ENCODE measurements at places on chromosomes 5 and 9.

GRCh38 chr5:83526289-83526688, 54.7 kb downstream of the VCAN start:
- DNase-seq, result no peak

- no peak for DNase-seq
These were observed 396.4 kb downstream of the TMEM232 start for GRCh38 chr5:110329955-110330525.

DNA sequence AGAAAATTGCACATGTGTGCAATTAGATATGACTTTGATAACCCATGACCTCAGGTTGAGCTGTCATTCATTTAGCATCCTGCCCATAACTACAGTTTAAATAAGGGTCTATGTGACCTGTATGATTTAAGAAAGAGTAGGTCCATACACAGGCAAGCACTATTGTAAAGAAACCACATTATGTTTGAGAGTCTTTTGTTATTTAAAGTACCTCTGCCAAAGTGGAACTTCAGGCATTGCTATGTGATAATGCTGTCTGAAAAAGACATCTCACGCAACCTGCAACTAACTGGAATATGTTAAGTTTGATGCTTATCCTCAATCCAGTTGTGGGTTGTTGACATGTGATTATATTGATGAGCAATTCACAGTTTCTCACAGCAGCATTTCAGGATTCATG, 317.0 kb downstream of the TMEM161B start:
- DNase-seq, result no peak

- no peak for DNase-seq
These were observed 1768.9 kb upstream of the CDH9 start for GRCh38 chr5:28807195-28807729.

DNA sequence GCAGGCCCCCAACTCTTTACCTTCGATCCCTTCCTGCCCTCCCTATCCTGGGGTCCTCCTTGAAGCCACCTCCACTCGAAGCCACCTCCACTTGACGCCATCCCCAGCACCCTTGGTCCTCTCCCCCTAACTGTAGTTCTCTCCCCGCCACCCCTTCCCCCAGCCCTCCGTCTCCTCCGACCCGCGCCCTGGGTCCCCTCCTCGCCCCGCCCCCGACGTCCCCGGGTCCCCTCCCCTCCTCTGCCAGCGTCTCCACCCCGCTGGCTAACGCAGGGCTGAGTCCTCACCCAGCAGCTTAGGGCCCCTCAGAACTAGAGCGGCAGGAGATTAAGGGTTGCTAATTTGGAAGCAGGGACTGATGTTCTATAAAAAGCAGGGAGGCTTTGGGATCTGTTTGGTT, 30.6 kb upstream of the ANKRD33B start:
- DNase-seq, result no peak

GRCh38 chr5:81842795-81843398, 92.0 kb upstream of the SSBP2 start:
- DNase-seq, result no peak

- no peak for DNase-seq
These were observed 8.5 kb downstream of the GGTA1 start for GRCh38 chr9:121491111-121491510.

DNA sequence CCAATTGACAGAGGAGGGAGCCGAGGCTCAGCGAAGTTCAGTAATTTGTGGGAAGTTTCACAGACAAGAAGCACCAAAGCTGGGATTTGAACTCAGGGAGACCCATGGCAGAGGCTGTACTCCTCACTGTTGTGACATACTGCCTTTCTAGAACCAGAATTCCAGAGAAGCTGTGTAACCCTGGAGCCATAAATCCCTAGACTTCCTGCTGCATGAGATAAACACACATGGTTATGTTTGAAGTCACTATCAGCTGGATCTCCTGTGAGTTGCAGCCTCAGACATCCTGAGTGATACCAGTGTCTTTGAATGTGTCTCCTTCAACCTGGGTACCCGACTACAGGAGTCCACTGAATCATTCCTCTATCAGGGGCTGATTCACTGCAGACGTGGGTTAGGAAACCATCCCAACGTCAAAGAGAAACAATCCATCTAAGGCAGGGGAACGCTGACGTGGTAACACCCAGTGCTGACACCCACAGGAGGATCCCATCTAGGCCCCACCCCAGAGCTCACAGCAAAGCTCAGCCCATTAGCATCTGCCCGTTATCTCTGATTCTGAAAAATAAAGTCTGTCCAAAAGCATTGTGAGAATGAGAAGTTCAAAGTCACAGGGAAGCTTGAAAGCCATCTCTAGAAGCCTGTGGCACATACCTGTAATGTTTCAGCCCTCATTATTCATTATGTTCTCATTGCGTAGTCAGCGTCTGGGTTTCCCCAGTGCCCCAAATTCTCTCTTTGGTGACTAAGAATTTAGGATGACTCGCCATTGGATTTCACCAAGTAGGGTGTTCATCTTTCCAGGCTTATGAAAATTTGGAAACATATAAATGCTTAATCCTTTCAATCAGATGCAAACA, 36.3 kb upstream of the BASP1 start:
- no peak for DNase-seq

- DNase-seq, result no peak
These were observed 62.7 kb upstream of the TMEM252 start for GRCh38 chr9:68603371-68603770.

DNA sequence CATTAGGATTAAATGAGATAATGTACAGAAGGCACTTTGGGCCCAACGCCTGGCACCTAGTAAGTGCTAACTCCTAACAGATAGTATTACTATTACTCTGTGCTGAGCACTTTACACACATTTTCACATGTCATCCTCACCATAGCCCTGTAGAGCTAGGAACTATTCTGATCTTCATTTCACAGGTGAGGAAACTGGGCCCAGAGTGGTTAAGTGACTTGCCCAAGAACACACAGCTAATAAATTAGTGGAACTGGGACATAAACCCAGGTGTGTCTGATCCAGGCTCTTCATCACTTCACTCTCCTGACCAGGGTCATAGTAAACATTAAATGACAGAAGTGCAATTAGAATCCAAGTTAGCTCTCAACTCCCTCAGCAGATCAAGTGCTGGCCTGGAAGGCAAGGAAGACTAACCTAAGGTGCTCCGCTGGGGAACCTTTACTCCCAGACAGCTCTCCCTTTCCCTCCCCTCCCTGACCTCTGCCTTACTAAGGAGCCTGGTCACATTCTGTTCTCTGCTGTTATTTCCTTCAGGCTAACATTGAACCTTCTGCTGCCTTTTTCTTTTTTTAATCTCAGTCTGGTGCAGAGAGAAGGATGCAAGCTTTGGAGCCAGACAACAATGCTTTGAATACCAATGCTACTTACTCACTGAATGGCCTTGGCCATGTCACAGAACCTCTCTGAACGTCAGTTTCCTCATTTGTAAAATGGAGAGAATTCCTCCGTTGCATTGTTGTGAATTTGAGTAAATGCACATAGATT, 4.1 kb upstream of the ADRA1B start:
- DNase-seq, result peak; percentile 71

GRCh38 chr9:126609711-126610388, 3.9 kb upstream of the LMX1B start:
- DNase-seq, result no peak
